Activated naive CD4-positive, alpha-beta T cell treated with anti-CD3 and anti-CD28 coated beads, Interleukin-2, amount 10 ng/mL, durations not matched to agents 5 hours and 36 hours (primary cell): ENCODE measurements at places on chromosomes 5 and 9. TPM values are rescaled to one million over a fixed set of nuclear protein-coding genes. Genes with fewer than 3 reads are reported as not detected.

Gene SLC25A2
- 1.1 TPM for total RNA-seq

Gene CCDC180
- total RNA-seq = 3.4 TPM

Gene HTR1A
- not detected for total RNA-seq

Gene BNC2
- 0.15 TPM for total RNA-seq

Gene ADCY2
- not detected for total RNA-seq

Gene SPATA31A3
- not detected for total RNA-seq

Gene PFN3
- not detected for total RNA-seq

Gene LMX1B
- total RNA-seq = not detected

Gene OCLN
- total RNA-seq = 2.2 TPM

Gene ATOSB
- total RNA-seq = 16.5 TPM
